GOT3 (cell line): ENCODE measurements at places on chromosomes 3 and 15.

DNA sequence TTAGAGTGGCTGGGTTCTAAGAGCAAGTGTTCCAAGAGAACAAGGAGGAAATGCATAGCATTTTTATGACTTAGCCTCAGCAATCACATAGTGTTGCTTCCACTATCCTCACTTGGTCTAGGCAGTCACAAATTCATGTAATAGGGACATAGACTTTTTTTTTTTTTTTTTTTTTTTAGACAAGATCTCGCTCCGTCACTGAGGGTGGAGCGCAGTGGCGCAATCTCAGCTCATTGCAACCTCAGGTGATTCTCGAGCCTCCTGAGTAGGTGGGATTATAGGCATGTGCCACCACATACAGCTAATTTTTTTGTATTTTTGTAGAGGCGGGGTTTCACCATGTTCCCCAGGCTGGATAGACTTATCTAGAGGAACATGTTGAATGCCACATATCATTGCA, 4.7 kb upstream of the GNB4 start:
- no peak for DNase-seq

- no peak for DNase-seq
Measured at GRCh38 chr3:134144694-134145093, 106.0 kb downstream of the RYK start.

DNA sequence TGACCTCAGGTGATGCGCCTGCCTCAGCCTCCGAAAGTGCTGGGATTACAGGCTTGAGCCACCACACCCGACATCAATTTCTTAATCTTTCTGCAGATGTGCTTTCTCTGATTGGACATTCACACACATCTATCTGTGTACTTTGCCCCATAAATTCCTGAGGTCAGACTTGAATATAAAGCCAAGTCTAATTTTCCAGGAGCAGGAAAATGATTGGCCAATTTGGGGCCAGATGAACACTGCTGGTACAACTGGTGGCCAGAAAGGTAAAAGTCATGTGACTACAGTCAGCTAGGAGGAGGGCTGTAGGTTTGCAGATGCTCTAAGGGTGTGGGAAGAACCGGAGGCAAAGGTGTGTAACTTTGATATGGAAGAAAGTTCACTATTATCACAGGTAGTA, 3.2 kb upstream of the RAD51 start:
- DNase-seq, result no peak

- no peak for DNase-seq
Measured at GRCh38 chr3:194058189-194058571, 77.8 kb upstream of the HES1 start.

DNA sequence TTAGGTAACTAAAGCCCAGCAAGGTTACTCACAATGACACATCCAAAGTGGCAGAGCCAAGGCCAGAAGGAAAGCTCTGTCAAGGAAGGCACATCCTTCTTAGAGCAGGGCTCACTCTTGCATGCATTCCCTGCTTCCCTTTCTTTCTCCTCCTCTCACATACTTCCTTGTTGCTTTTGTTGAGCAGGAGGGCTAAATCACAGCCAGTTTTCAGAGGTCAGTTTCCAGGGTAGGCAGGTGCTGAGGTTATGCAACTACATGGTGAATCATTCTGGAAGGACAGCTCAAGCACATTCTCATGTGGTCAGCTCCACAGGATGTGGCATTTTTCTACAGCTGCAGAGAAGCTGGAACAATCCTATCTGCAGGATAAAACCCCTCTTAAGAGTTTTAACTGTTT, 275.6 kb downstream of the ZNF621 start:
- DNase-seq, result no peak

DNA sequence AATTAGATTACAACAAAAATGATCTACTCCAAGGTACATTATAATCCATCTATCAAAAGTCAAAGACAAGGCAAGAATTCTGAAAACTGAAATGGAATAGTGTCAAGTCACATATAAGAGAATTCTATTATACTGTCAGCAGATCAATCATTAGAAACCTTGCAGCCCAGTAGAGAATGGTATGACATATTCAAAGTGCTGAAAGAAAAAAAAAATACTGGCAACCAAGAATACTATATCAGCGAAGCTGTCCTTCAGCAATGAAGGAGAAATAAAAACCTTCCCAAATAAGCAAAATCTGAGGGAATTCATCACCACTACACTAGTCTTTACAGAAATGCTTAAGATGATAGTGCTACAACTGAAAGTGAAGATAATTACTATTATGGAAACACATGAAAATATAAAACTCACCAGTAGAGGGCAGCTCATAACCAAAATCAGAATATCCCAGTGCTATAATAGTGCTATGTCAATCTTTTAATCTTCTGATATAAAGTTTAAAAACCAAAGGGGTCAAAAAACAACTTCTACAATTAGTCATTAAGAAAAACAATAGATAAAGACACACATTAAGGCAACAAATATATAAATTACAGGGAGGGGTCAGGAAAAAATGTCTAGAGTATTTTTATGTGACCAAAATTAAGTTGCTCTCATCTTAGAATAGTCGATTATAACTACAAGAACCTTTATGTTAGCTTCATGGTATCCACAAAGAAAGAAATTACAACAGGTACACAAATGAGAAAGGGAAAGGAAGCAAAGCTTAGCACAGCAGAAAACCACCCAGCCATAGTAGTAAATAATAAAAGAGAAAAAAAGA, 190.7 kb upstream of the CNTN6 start:
- DNase-seq, result no peak

DNA sequence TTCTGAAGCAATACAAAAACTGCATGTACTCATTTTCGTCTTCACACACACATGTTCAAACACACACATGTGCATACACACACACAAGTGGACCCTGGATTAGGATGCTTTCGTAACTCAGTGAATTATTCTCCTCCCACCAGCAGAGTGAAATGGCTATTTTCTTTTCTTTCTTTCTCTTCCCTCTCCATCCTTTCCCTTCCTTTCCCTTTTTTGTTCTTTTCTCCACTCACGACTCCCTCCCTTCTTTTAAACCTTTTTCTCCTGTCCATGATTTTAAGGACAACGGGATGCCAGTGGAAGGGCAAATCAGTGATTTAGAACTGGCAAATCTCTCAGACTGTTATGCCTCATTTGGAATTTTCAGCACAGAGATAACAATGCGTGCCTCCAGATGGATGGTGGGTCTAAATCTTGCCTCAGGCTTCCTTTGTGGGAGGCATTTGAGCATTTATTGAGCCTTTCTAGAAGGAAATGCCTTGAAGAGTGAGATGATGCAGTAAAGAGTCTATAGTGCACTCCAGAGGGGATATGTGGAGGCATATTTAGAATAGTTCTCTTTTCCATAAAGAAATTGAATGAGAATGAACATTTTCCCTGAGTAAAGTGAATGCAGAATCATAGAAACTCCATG, 130.4 kb upstream of the SLC7A14 start:
- no peak for DNase-seq

- no peak for DNase-seq
Measured at GRCh38 chr15:30985081-30985531, 6.3 kb downstream of the MTMR10 start.

DNA sequence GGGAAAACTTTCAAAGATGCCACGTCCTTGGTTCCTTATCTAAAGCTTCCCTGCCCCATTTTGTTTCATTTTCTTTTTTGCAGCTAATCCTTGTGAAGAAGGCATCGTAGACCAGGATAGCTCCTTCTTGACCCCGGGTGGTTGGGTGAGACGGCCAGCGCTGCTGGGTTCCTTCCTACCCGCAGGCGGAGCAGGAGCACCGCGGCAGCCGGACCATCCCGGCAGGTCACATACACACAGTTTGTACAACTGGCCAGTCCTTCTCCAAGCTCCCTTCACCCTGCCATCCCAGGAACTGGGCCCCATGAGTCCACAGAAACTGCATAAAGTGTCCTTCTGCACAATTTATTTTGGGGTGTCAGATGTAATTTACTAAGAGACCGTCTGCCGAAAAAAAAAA, 83.9 kb downstream of the MEGF11 start:
- no peak for DNase-seq

GRCh38 chr3:122602011-122602710, 24.7 kb downstream of the PARP15 start:
- DNase-seq, result no peak

DNA sequence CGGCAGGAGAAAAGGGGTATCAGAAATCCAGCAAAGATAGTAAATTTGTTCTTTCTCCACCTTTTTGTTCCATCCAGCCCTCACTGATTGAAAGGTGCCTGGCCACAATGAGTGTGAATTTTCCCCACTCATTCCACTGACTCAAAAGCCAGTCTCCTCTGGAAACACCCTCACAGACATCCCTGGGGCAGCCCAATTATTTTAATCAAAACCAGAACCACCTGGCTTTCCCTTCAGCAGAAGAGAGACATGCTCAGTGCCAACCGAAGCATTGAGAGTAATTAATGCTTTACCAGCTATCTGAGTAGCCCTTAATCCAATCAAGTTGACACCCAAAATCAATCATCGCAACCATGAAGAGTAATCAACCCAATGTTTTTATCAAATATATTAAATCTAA, 1129.6 kb upstream of the GBE1 start:
- DNase-seq, result no peak

DNA sequence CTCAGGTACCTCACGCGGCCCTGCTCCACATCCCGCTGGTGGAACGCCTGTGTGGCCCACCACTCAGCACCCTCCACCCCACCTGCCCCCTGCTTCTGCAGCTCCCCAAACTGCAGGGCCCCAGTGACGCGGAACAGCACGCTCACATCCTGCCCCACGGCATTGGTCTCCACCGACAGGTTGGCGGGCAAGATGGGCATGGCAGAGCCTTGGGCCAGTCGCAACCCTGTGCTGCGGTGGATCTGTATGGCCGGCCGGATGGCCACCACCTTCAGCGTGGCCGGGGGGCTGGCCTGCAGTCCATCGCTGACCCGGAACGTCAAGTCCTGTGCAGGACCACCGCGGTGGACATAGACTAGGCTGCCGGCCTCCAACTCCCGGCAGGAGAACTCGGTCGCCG, 23.8 kb downstream of the CSPG4 start:
- no peak for DNase-seq

GRCh38 chr15:24857763-24858162, 97.0 kb upstream of the SNRPN start:
- DNase-seq, result no peak

DNA sequence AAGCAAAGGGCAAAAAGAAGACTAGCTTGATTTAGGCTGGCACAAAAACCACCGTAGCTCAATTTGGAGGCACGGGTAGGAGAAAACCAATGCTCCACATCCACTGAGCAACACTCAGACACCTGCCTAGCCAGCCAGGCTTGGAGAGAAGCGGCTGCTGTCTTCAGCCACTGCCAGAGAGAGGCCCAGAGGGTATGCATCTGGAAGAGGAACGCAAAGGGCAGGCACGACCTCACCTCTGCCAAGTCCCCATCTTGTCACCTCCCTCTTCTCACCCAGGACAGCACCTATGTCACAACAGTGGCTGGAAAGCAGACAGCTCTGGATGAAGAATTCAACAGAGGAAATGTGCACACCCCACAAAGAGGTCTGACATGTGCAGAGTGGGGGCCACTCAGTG, 93.5 kb downstream of the ADAMTS17 start:
- DNase-seq, result no peak

GRCh38 chr3:156533205-156533604, 21.7 kb downstream of the SSR3 start:
- no peak for DNase-seq

- no peak for DNase-seq
Measured at GRCh38 chr15:98774756-98775497, 126.6 kb downstream of the IGF1R start.

DNA sequence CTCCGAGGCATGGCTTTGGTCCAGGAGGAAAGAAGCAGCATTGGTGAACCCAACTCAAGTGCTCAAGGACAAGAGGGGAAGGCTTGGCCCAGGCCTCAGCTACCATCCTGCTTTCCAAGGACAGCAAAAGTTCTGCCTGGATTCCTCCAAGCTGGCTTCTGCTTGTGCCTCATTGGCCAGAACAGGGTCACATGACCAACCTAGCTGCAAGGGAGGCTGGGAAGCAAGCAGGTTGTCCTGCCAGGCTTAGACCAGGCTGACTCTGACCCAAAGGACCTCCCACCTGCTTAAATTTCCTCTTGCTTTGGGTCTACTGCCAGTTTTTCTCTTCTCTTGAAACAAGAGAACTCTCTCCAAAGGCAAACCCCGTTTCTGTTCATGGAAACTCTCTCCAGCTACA, 70.7 kb downstream of the RPN1 start:
- DNase-seq, result no peak

GRCh38 chr3:41265011-41265545, 65.8 kb downstream of the CTNNB1 start:
- DNase-seq, result no peak

- DNase-seq, result no peak
Measured at GRCh38 chr15:40264321-40265153, 18.3 kb downstream of the ANKRD63 start.

DNA sequence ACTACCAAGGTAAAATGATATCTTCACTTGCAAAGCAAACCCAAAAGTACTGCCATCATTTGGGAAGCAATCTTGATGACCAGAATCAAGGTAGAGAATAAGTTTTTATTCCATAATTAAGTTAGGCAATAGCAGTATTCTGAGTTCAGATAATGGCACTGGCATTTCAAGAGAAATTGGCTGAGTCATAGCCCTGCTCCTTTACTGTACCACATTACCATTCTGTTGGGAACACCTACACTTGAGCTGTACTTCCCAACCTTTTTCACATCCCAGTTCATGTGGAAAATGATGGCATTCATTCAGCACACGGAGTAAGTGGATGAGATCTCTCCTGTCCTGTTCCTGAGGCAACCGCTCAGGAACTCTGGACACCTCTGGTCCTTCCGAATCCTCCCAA, 311.6 kb upstream of the TPRG1 start:
- no peak for DNase-seq

DNA sequence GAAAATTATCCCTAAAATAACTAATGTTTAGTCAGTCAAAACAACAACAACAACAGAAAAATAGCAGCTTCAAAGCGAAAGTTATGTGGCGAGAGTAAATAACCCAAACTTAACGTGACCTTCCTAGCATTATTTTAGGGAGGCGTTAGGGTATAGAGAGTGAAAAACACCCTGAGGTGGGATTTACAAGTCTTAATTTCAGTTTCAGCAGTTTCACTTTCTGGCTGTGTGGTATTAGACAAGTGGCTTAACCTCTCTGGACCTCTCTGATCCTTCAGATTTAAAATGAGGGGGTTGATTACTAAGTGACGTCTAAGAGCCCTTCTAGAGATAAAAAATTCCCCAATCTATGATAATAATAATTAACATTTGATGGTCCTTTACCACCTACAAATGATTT, 291.2 kb downstream of the ZBTB20 start:
- no peak for DNase-seq

- DNase-seq, result no peak
Measured at GRCh38 chr3:10957976-10958749, 34.4 kb upstream of the SLC6A1 start.
